NCI-H2227 treated with DMSO at 0.1 percent for 48 hours (cell line): ENCODE measurements at places on chromosomes 7 and 10.

DNA sequence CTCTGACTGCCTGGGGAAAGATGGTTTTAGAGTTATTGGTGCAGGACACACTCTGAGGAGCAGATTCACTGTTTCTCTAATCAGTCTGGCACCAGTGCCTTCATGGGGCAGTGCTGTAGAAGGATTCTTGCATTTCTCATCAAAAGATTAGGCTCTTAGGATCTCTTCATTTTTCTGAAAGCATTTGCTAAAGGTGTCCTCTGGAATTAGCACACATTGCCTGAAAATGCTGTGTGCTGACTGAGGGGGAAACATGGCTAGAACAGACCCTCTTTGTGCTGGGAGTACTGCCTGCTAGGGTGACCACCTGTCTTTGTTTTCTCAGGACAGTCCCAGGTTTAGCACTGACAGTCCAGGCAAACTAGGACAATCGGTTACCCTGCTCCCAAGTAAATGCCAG lies 301.0 kb downstream of the PTEN start:
- no peak for DNase-seq

DNA sequence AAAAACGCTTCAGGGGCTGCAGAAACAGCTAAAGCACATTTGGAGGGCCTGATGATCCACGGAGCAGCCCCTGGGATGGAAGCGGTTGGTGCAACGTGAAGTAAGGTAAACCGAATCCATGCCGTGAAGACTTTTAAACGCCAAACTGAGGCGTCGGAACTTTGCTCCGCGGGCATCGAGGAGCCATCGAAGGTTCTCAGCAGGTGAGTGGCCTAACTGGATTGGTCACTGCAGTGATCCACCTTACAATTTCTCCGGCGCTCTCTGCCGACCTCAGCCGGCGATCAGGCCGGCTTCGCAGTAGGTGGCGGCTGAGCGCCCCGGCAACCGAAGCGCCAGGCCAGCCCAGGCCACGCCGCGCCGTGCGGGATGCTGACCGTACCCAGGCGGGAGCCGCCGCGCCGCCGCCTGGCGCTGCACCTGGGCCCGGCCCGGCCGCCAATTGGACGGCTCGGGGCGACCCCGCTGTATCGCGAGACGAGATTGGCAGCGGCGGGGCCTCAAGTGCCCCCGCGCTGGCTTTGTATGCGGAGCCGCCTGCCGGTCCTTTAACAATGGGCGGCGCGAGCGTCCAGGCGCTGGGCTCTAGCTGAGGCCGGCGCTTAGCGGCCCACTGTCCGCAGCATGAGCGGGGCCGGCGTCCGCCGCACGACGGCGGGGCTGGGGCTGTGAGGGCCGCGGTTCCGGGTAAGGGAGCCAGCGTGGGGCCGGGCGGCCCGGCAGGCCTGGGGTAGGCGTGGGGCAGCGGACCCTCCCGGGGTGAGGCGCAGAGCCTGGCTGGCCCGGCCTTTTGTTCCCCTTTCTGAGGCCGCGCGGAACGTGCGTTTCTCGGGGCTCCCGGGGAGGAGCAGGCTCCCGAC lies at the start of gene CCNJ:
Gene CCNJ (plus strand): TSS at position 551 of the 860 bp plus-strand sequence. CDS start 811 bp downstream, outside the sequence.
- DNase-seq, result peak; percentile 59

DNA sequence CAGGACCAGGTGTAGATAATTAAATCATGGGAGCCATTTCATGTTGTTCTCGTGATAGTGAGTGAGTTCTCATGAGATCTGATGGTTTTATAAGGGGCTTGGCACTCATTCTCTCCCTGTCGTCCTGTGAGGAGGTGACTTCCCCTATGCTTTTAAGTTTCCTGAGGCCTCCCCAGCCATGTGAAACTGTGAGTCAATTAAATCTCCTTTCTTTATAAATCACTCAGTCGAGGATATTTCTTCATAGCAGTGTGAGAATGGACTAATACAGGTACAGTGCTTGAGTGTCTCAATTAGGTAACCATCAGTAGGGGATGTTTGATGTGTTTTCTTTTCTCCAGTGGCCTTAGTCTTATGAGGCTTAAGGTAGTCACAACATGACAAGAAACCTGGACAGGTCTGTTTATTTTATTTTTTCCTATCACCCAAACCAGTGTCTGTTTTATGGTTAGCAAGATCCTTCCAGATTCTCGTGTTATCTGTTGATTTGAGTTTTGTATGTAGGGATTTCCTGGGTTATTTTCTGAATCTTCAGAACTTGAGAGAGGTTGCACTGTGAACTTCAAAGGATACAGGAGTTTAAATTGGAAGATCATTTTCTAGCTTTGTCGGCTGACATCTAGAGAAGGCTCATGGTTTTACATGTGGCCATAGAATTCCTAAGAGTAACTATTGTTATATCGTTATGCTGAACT lies 32.1 kb downstream of the UMAD1 start:
- no peak for DNase-seq

GRCh38 chr7:83648464-83649241 lies at the start of gene SEMA3E:
Gene SEMA3E (minus strand): TSS chr7:83649139.
- peak; percentile 84 for DNase-seq

DNA sequence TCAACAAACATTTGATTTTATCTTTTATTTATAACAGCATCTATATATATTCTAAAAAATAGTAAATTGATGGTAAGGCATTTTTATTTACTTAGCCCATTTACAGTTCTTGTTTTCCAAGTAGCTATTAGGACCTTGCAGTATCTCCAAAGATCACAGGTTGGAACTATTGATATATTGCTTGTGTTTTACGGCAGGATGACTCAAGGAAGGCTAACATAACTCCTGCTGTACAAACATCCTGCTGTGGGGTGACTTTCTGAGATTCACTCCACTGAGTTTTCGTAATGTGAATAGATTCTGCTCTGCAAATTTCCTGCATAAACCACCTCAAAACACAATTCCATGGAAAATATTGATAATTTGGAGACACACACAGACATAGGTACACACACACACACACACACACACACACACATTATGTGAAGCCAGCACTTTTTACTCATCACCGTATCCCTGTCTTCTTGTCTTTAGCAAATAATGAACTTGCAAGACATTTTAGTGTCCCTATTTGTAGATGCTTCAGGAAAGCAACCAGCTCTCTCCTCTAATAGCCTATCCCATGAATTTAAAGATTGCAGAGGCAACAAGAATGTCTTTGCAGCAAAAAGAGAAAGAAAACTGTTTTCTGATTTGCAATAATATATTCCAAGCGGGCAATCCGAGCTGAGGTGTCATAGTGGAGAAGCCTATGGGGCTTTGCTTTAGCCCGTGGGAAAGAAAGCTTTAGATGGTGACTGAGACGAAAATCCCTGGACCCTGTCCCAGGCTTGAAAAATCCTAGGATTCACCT lies 722 bp downstream of the AGR2 start:
- DNase-seq, result no peak

DNA sequence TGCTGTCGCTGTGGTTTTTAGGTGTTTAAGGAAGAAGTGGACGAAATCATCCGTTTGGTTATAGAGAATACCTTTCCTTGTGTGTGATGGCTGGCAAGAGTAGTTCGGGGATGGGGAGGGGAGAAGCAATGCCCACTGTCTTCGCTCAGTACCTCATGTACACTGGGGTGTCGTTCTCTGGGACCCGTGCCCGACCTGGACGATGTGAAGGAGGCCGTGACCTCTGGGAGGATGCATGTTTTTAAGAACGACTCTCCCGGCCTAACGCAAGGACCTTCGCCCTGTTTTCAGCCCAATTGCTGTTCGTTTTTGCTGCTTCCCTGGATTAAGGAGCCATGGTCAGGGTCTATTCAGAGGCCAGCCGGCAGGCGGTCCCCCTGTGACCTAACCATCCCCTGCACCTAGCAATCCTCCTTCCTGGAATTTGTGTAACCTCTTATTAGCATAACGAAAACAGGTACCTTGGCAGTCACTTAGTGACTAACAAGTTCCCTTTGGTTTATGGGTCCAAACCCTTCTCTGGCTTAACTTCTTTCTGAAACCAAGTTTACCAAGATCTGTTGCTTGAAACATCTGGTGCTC lies 1.3 kb downstream of the NFE2L3 start:
- no peak for DNase-seq

DNA sequence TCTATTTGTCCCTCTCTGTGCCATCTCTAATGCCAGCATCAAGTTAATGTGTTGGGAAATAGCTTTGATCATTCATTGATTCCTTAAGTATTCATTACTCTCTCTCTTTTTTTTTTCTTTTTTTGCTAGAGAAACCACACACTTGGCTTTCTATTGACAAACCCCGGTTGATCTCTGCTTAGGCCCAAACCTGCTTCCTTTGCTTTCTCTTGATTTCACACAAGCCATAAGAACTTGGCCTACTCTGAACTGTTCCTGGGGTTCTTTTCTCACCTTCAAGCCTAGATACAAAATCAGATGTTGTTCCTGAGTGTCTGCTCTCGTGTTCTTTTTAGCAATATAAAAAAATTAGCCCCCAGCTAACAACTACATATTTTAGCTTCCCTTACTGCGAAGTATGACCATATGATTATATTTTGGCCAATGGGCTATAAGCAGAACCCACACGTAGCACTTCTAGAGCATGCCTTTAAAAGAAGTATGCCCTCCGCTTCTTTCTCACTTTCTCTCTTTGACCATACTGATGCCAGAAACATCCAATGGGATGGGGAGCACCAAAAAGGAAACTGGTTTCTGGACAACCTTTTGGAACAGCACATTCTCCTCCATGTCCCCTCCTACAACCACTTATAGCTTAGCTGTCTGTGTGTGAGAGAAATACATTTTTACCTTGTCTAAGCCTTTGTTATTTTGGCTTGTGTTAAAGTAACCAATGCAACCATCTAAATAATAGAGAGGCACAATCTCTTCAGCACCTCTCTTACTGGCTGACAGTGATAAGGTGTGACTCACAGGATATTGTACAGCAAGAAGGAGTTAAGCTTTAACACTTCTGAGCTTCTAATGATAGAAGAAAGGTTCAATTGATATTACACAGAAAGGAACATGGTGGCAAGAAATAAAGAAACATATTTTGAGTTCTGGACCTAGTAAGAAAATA lies 96.6 kb upstream of the LRRN3 start:
- DNase-seq, result no peak

DNA sequence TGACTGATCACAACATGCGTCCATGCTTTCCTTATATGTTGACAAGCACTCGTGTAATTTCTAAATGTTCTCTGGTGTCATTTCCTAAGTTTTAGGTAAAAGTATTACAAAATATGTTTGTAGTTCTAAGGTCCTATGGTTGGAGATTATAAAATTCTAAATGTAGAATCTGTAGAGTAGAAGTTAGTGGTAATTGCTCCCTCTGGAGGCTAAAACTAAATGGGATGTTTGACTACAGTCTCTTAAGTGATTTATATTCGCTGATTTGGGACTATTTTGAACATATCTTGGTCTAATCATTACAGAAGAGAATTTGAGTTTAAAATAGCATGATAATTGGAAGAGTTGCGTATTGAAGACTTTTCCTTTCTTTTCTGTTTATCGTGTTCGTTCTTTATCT lies 74.1 kb downstream of the ZMYND11 start:
- DNase-seq, result no peak

DNA sequence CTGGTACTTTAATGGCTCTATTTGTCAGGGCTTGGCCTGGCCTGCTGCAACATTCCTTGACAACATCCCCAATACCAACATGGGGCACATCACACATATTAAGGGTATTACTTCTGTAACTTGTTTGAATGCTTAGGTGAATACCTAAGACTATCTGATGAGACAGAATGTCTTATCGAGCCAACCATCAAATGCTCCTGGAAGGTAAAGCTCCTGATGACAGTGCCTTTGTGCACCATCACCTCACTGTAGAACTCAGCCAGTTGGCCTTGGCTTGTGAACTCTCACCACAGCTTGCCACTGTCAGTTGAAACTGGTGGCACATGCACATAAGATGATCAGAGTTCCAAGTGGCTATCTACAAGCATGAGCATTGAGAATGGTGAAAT lies 3.7 kb upstream of the MYO1G start:
- DNase-seq, result no peak

- no peak for DNase-seq
Measured at GRCh38 chr10:77550378-77550777, 87.2 kb downstream of the KCNMA1 start.

- DNase-seq, result no peak
Measured at GRCh38 chr10:128487517-128487916, 361.3 kb upstream of the MKI67 start.

DNA sequence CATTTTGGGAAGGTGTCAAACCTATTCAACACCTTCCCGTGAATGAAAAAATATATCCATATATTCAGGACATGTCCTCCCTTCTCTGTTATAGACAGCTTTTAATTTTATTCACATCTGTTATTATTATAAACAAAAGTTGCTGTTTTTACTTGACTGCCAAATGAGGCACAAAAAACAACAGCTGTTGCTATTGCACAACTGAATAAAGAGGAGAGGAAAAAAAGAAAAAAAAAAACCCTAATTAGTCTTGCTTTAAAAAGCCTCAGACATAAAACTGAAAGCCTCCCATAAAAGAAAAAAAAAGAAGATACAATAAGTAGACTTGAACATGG lies 153.4 kb downstream of the BMPER start:
- no peak for DNase-seq

DNA sequence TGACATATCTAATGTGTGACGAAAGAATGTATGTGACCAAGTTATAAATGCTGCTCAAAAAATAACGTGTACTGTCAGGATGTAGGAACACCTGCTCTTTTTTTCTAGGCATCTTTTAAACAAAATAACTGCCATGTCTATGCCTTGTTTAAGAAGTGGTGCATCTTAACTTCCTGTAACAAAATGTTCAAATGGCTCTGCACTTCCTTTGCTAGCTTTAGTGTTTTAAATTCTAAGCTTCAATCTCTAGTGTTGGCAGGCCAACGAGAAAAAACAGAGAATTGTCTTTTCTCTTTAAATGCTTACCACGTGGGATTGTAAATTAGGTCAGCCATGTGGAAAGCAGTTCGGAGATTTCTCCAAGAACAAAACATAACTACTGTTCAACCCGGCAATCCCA lies 14.6 kb upstream of the PDSS1 start:
- no peak for DNase-seq
